ENCODE measurements at places on chromosomes 11 and 22. TPM values are rescaled to one million over a fixed set of nuclear protein-coding genes. Genes with fewer than 3 reads are reported as not detected.

- no peak for DNase-seq
These were observed 262.3 kb downstream of the CADM1 start for GRCh38 chr11:115241899-115242298.

LRRC10B gene
- 0.74 TPM for total RNA-seq

XKR3 gene
- not detected for total RNA-seq

SERHL2 gene
- 4.4 TPM for total RNA-seq

OR2AT4 gene
- not detected for total RNA-seq

GRCh38 chr11:29985248-29985647 lies 31.6 kb downstream of the KCNA4 start:
- DNase-seq = no peak

MMP12 gene
- not detected for total RNA-seq

- DNase-seq = no peak
These were observed 11.7 kb downstream of the MICAL2 start for GRCh38 chr11:12122083-12122482.

Measured in vagina (tissue), 2 donors.